ENCODE measurements at places on chromosomes 1 and 21. TPM values are rescaled to one million over a fixed set of nuclear protein-coding genes. Genes with fewer than 3 reads are reported as not detected.

Gene SPATA1
- total RNA-seq = 0.46 TPM

Gene AADACL3
- not detected for total RNA-seq

Gene TFF3
- 0.96 TPM for total RNA-seq

Gene ATP1A4
- total RNA-seq = not detected

Gene HOOK1
- 6.9 TPM for total RNA-seq

Gene LMOD1
- not detected for total RNA-seq

Gene RNU1-3
- total RNA-seq = 1,622 TPM

Gene OPTC
- total RNA-seq = not detected

Gene GPR37L1
- total RNA-seq = not detected

Gene ZNF670
- 3.5 TPM for total RNA-seq

Gene LCE2A
- not detected for total RNA-seq

Gene CHI3L2
- total RNA-seq = 1.8 TPM

Gene SGIP1
- total RNA-seq = not detected

Gene SYT6
- not detected for total RNA-seq

Gene GSTM5
- total RNA-seq = 0.05 TPM

Gene PGBD5
- total RNA-seq = 0.08 TPM

Gene OR2G3
- total RNA-seq = not detected

Gene NCMAP
- total RNA-seq = 0.08 TPM

Gene UBE2U
- not detected for total RNA-seq

Gene AMY1B
- total RNA-seq = not detected

Gene TRIM67
- not detected for total RNA-seq

Gene SRP9
- 273 TPM for total RNA-seq

Gene SLAMF7
- 71.7 TPM for total RNA-seq

Gene NIPAL3
- 26.8 TPM for total RNA-seq

Gene ERICH3
- total RNA-seq = not detected

Gene PKLR
- total RNA-seq = 0.14 TPM

Gene MTARC1
- total RNA-seq = 0.26 TPM

Gene IGSF8
- 43.1 TPM for total RNA-seq

Gene RAP1GAP
- total RNA-seq = 1.2 TPM

Gene OR2T35
- not detected for total RNA-seq

Gene KRTAP10-4
- not detected for total RNA-seq

Gene ALDH4A1
- 4.4 TPM for total RNA-seq

Gene OR10J1
- total RNA-seq = not detected

Gene CFHR5
- not detected for total RNA-seq

Gene S100A7A
- total RNA-seq = not detected

Gene C1QA
- not detected for total RNA-seq

Gene WASF2
- total RNA-seq = 87.1 TPM

Gene SLC35F3
- 1.7 TPM for total RNA-seq

Gene FUBP1
- 285 TPM for total RNA-seq

Gene SPATA21
- total RNA-seq = not detected

Data from activated T-cell treated with anti-CD3 and anti-CD28 coated beads, Interleukin-2, amount 50 U/mL, for 4 hours (primary cell).